ENCODE measurements at places on chromosomes 6 and 20.
A peak's percentile ranks its signal among the peaks of the same experiment; 100 is the strongest.

DNA sequence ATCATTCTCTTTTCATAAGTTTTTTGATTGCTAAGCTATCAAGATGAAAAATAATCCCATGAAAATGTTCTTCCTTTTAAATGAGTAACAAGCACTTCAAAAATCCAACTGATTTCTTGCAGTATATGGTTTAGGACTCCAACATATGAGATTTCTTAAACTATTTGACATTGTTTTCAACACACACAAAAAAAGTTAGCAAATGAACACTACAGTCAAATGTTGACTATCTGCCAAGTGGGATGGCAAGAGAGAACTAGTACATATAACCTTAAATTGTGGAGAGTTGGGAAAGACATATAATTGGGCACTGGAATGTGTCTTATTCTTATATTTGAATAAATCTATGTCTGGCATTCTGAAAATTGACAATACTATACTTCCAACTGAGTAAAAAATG is 15.6 kb downstream of the COL21A1 start:
- DNase-seq = no peak

- DNase-seq = no peak
These were observed 153.7 kb downstream of the TMEM242 start for GRCh38 chr6:157169656-157170055.

DNA sequence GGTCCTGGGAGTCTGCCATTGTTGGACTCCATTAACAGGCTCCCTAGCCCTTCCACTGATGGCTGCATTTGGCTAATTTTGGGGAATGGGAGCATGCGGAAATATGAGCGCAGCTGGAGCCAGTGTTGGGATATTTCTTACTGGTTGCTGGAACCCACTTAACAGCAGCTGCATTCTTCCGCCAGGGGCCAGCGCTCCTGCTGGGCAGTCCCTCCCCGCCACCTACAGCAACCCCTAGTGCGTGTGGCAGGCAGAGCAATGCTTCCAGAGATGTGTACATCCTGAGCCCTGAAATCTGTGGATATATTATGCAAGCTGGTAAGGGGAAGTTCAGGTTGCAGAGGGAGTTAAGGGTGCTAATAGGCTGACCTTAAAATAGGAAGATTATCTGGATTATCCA is 16.4 kb downstream of the CST8 start:
- DNase-seq = no peak

DNA sequence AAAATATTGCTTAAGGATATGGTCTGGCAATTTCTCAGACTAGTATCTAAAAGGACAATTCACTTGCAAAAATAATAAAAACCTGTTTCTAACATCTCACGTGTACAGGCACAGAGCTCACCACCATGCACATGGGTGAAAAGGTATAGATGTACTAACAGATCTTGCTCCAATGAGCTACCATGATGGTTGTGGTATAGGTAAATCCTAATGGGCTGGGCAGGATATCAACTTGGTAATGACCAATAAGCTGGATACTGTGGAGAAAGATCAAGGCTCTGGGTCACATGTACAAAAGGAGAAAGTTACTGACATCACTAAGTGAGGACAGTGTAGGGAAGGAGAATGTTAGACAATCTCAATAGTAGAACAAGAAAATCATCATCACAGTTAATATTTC is 111.0 kb upstream of the NUP153 start:
- no peak for DNase-seq

GRCh38 chr20:44021900-44022299 is 107.2 kb downstream of the TOX2 start:
- DNase-seq = no peak

GRCh38 chr20:10853176-10853575 is 179.4 kb upstream of the JAG1 start:
- DNase-seq = no peak

- no peak for DNase-seq
These were observed 33.6 kb upstream of the NRSN1 start for GRCh38 chr6:24092407-24092806.

DNA sequence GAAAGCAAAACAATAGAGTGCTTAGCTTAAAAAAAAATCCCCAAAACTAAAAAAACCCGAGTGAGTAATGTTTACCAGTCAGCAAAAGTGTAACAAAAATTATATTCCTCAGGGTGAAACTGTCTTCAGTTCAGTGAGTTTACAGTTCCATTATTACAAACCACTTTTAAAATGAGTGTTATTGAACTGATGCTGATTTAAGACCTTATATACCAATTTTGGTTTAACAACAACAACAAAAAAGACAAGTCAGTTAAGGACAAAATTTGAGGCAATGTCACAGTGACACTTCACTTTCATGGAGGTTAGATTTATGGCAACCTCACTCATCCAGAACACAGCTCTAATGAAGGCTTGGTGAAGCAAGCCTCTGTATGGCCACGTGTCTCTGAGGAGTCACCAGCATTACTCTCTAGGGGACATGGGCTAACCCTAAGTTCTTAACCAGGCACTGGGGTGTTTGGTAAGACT is 630.8 kb downstream of the PHF3 start:
- DNase-seq = no peak

- DNase-seq = no peak
These were observed 72.3 kb downstream of the MACROD2 start for GRCh38 chr20:14067603-14068002.

DNA sequence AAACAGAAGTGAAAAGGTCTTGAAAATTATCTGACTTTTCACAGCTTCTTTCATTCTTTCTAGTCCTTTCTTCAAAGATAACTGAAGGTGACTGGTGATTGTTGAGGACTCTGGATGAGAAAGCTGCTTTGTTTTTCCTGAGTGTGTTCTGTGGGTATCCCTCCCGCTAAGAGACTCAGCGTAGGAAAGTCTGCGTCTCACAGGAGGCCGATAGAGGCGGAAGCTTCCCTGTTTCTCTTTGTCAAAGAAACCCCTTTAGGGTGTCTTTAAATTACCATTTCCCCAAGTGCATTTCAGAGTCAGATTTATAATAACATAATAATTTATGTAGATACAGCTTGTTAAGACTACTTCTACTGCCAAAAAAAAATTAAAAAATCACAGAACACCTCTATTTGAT is 31.2 kb upstream of the IRF4 start:
- no peak for DNase-seq

- DNase-seq = no peak
These were observed 19.4 kb upstream of the CCN5 start for GRCh38 chr20:44695674-44696300.

- peak; percentile 58 for DNase-seq
These were observed 41.4 kb downstream of the DTNBP1 start for GRCh38 chr6:15621203-15622044.

GRCh38 chr6:170532867-170533488 is 20.1 kb downstream of the PSMB1 start:
- DNase-seq = no peak

GRCh38 chr6:10136636-10137035 is 278.2 kb downstream of the TFAP2A start:
- no peak for DNase-seq

GRCh38 chr6:170362121-170362520 is 55.6 kb downstream of the FAM120B start:
- DNase-seq = no peak

GRCh38 chr6:165321555-165322145 is 12.2 kb upstream of the C6orf118 start:
- DNase-seq = no peak
